ENCODE measurements at places on chromosomes 3 and 15.

DNA sequence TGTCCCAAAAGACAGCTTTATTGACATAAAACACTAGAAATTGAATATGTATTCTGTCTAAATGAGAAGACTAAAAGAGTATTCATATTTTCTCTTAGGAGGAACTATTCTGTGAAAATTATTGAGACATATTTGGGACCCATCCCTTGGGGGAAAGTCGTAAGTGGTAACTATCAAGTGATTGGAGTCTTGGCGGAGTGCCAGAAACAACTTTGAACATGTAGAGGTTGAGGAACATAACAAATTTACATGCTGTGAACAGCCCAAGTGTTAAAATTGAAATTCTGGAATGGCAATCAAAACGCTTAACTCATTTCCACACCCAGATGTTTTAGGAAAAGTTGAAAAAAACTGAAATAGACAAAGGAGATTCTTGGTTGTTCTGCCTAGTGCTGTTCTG, 1034.6 kb downstream of the NSUN3 start:
- no peak for DNase-seq

DNA sequence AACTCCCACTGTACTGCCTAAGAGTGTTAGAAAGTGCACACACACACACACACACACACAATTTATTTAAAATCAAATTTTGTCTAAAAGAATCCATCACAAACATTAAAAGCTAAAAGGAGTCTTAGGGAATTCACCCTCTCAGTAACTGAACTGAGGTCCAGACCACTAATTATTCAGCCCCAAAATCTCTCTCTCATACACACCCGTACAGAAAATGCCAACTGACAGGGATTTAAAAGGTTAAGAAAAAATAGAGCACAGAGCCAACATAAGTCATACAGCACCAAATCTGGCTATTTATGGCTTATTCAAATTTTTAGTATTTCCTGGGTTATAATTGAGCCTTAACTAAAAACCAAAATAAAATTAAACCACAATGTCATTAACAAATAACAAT, 20.7 kb downstream of the GBE1 start:
- DNase-seq: no peak

- no peak for DNase-seq
These were observed 74.2 kb upstream of the IL12A start for GRCh38 chr3:159914426-159914825.

GRCh38 chr3:185631508-185632206, 45.6 kb downstream of the SENP2 start:
- no peak for DNase-seq

- no peak for DNase-seq
These were observed 459.3 kb upstream of the SGO1 start for GRCh38 chr3:20645340-20645739.

DNA sequence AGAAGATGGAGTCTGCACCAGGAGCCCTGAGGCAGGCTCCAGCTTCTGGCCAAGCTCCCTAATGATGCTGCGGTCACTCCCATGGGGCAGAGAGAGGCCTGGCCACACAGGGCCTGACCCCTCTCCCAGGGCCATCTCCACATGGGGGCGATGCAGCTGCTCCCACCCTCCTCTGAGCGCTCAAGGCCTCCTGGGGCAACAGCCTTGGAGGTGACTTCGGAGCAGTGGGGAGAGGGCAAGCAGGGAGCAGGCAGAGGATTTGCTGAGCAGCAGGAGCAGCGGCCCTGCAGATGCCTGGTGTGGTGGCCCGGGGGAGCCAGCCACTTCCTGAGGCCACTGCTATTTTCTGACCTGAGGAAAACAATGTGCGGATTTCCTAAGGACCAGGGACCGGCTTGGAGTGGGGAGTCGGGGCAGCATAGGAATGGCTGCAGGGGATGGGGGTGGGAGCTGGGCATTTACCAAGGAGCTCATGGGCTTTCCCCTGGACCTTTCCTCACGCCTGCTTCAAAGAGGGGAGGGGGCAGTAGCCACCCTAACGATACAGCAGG, 81.6 kb upstream of the RPL32 start:
- DNase-seq: no peak

GRCh38 chr3:143605233-143605950, 242.9 kb downstream of the SLC9A9 start:
- DNase-seq: no peak

DNA sequence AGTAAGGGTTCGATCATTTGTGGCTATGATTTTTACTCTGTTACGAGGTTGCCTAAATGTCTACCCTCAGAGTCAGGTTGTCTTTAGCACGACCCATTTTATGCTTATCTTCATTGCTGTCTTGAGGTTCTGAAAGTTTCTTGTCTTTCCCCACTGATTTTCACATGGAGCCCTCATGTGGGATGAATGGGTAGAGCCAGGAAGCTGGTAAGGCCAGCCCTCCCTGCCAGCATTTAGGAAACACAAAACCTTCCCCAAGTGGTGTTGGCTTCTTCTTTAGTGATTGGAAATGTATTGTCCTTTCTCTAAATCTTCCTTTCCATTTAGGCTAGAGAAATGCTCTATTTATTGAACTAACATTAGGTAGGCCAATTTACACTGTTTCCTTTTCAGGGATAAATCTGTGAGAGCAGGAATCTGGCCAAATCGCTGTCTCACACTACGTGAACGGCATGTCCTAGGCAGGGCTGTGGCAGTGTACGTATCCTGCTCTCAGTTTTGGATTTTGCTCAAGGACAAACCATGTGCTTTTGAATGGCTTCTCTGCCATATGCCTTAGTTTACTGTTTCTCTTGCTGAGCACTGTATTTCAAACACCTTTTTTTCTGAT, 43.7 kb downstream of the MYZAP start:
- DNase-seq: no peak

DNA sequence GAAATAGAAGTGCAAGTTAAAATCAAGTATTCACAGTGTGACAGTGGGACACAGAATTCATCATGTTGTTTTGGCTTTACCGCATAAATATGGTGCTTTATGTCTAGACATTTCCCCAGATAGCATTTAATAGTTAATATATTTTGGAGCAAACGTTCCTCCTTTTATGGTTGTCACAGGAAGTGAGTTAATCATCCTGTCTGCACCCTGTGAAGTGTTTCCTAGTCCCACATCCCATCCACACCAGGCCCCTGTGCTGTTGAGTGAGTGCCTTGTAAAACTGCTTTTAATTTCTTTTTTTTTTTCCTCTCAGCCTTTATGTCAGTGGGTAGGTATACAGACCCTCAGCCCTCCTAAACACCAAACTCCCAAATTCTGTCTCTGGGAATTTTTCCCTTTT, 393.7 kb downstream of the FEZF2 start:
- DNase-seq: no peak

- DNase-seq: no peak
These were observed 100.8 kb upstream of the LIPC start for GRCh38 chr15:58330741-58331559.

- no peak for DNase-seq
These were observed 4.2 kb upstream of the RPS17 start for GRCh38 chr15:82544431-82544830.

DNA sequence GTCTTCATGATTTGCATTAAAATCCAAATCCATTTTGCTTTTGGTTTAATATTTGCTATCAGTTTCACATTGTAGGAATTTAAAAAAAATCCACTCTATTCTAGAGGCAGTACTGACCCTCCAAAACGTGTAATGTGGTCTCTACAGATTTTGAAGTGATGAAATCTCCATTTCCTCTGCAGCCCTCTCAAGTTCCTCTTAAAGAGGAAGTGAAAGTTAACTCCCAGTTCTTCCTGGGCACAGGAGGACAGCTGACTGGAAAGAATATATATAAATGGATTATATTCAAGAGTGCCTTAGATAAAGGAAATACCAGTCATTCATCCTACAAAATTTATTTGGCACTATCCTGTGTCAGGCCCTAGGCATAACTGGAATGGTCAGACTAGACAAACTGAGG, 83.5 kb upstream of the PLCL2 start:
- DNase-seq: peak; percentile 73

- DNase-seq: no peak
These were observed 18.3 kb downstream of the P2RY1 start for GRCh38 chr3:152853196-152853595.

- peak; percentile 9 for DNase-seq
These were observed at the start of gene CEMIP for GRCh38 chr15:80778964-80779657. Gene CEMIP (plus strand): TSS chr15:80779370. CDS start chr15:80873880, 94,510 bp downstream.

DNA sequence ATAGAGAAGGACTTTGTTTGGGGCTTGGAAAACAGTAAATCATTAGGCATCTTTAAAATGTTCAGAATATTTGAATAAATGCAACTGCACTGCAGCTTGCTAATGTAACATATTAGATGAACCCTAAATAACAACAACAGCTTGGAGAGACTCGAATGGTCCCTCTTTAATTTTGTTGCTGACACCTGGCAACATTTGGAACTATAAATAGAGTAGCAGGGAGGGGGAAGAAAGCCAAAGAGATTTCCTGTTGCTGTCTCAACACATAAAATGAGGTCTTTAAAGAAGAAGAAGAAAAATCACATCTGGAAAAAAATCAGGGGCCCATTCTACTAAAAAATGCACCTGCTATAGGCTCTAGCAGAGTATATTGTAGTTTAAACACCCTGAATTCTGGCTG, 49.9 kb upstream of the DPPA4 start:
- no peak for DNase-seq

- DNase-seq: no peak
These were observed 25.5 kb downstream of the SEC62 start for GRCh38 chr3:169992156-169992555.

DNA sequence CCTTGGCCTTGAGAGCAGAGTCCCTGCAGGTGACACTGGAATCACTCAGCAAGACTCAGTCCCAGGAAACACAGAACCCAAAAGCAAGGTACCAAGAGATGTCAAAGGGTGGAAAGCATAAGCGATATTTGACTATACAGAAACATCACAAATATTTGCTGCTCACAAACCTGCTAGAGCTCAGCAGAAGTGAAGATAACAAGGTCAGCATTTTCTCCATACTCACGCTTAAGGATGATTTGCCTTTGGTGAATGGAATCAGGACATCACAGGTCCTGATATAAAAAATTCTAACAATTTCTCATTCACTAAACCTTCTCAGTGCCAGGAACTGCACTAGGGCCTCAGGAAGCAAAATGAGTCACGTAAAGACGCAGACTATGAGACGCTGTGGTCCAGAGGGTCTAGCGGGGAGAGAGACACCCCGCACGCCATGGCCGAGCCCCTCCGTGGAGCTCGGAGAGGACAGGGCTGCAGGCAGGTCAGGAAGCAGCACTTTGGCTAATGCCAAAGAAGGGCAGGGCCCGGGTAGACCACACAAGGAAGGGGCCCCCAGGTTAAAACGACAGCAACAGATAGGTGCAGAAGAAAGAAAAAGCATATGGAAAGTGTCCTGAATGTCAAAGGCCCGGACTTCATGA, 10.7 kb downstream of the PCSK6 start:
- DNase-seq: no peak

- peak; percentile 65 for DNase-seq
These were observed 22.1 kb upstream of the TRA2B start for GRCh38 chr3:185959609-185960521.

DNA sequence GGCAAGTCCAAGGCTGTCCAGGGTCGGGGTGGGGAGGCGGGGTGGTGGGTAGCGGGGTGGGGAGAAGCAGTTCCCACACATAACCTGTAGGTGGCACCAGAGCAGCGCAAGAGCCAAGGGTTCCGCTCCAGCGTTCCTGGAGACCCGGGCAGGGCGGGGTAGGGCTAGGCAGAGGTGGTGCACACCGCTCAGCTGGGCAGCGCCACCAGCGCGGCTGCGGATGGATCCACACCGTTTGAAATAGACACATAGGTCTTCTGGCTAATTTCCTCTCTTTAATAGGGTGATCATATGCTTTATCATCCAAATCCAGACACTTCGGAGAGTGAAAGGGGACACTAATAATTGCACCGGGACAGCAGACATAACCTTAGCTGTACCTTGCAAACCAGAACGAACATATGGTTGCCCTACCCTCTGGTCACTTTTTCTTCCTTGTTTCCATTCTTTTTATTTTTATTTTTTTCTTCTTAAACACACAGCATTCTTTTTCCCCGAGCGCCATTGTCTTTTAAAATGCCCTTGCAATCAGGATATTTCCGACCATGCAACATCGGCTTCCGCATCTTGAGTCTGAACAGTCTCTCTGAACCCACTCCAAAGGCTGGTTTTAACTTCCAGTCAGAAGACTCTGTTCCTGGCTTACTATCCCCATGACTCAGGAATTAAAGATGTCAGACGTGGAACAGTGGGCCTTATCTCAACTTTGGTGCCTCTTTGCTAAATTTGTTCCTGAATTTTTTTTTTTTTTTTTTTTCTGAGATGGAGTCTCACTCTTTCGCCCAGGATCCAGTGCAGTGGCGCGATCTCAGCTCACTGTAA, 12.5 kb upstream of the ZSCAN2 start:
- peak; percentile 81 for DNase-seq

DNA sequence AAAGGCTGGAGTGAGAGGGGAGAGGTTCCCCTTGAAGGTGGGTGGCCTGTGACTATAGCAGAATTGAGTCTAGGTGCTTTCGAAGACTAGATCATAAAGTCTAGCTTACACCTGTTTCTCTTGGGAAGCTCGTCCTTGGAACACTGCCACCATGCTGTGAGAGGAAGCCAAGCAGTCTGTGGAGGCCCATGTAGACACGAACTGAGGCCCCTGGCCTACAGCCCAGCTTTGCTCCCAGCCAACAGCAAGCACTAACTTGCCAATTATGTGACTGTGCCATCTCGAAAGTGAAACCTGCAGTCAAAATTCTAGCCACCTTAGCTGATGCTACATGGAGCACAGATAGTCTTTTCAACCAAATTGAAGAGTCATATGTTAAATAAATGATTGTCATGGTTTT, 190.5 kb upstream of the NECTIN3 start:
- no peak for DNase-seq

DNA sequence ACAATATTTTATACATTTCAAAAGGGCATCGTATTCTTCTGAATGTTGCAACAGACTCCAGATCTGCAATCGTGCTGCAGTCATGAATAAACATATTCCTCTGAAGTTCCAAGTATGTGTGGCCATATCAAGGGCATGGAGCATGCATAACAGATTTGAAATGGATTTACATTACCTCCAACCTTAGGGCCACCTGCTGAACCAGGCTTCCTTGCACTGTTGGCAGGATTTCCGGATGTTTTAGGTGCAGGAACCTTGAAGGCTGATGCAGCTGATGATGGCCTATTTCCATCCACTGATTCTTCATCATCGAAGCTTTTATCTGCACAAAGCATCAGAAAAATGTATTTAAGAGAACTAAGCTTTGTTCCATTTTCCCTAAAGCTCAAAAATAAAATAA, 73.5 kb downstream of the CLASP2 start:
- no peak for DNase-seq

GRCh38 chr15:99906793-99907192, 173.6 kb upstream of the LYSMD4 start:
- no peak for DNase-seq
